ENCODE measurements at places on chromosomes 7 and 10.

DNA sequence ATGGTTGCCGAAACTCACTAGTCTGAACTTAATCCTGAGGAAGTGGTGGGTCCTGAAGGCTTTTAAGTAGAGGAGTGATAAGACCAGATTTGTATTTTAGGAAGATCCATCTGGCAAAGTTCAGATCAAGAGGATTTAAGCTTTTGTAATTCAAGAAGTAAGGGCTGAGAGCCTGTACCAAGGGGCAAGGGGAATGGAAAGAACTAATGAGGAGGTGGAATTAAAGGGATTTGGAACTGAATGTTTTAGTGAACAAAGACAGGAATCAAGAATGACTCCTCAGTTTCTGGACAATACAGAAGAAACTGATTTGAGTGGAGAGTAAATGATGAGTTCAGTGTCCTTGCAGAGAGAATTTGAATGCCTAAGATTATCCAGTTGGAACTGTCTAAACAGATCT lies 249.0 kb downstream of the C7orf25 start:
- no peak for DNase-seq

GRCh38 chr7:43697690-43698089 lies 31.6 kb downstream of the COA1 start:
- DNase-seq = no peak

GRCh38 chr7:46080595-46081159 lies 159.6 kb upstream of the IGFBP3 start:
- no peak for DNase-seq

DNA sequence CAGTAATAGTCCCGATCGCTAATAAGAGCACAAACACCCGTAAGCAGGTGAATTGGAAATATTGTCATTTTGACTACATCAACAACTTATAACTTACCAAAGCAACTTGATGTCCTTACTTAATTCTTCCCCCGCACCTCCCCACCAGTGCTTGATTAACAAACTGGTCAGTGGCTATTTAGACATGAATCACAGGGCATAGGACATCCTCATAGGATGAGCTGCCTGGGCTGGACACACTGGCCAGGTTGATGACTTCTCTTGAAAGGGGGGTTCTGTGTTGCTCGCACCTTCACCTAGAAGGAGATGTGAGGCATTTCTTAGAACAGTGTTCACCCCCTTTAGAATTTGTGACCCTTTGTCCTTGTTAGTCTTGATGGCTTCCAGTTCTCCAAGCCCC lies 163.2 kb downstream of the TCF7L2 start:
- no peak for DNase-seq

GRCh38 chr10:6995831-6996230 lies 415.0 kb downstream of the SFMBT2 start:
- DNase-seq = no peak

DNA sequence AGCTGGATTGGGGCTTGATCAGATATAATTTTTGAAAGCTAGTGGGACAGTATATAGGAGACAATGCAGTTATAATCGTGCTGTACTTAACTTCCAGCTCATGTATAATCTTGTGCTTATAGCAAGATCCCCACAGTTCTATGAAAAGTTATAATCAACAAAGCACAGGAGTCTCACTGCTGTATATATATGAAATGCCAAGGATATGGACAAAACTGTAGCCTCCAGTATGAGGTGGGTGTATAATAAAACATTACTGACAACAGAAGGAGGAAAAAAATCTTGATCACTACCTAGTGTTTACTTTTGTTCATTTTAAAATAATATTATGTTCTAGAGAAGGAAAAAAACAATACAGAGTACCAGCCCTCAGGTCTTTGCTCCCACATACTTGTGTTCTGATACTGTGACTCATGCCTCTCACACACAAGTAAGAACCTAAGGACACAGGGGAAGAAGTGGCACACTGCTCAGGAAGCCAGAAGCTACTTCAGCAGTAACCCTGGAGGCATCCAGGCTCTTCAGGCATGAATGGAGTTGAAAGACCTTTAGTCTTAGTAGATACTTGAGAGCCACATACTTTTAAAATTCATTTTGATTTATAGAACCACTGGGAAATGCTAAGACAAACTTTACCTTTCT lies 265.7 kb upstream of the IMMP2L start:
- no peak for DNase-seq

- DNase-seq = no peak
Observed at GRCh38 chr7:100413889-100414288, 14.6 kb downstream of the ZCWPW1 start.

DNA sequence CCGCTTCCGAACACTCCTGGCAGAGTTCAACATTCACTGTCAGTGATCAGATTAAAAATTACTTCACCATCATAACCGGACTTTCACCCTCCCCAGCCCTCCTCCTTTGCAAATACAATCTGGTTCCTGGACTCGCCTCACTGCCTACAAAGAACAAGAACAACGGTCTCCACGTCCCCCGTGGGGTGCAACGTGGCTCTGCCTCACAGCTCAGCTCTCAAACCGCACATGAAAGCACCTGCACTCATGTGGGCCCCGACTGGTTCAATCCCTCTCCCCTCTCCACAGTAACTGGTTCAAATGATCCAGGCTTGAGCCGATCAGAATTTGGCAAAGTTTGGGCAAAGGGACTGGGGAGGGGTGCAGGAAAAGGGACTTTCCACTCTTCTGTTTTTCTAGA lies 21.0 kb downstream of the ASB13 start:
- no peak for DNase-seq

- no peak for DNase-seq
Observed at GRCh38 chr10:43775384-43775783, 126.7 kb upstream of the ZNF32 start.

GRCh38 chr7:4216016-4216415 lies 466.1 kb upstream of the FOXK1 start:
- DNase-seq = no peak

DNA sequence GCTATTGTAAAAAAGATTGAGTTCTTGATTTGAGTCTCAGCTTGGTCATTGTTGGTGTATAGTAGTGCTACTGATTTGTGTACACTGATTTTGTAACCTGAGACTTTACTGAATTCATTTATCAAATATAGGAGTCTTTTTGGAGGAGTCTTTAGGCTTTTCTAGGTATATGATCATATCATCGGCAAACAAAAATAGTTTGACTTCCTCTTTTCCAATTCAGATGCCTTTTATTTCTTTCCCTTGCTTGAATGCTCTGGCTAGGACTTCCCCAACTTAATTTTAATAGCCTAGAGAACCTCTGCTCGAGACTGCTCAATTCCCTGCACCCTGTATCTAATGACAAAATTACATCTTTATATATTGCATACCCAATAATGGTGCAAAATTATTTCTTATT lies 154.4 kb downstream of the CCDC7 start:
- no peak for DNase-seq

DNA sequence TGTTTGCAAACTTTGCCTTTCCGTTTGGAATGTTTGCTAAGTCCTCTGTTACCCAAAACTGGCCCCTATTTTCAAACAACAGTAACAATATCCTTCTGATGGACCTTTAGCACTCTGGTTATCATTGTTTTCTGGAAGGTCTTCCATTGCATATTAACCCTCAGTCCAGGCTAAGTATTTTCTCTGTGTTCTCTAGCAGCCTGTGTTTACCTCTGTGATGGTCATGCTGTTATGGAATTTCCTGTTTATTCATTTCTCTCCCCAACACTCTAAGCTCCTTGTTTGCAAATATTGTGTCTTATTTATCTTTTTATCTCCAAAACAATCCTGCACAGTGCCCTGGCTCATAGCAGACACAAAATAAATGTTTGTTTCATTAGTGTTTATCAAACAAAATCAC lies 560.3 kb downstream of the ATRNL1 start:
- DNase-seq = no peak

- no peak for DNase-seq
Observed at GRCh38 chr10:122044713-122045112, 55.8 kb downstream of the TACC2 start.

Measured in bone marrow (tissue), 2 donors.